ENCODE measurements at places on chromosomes 13 and 19. TPM values are rescaled to one million over a fixed set of nuclear protein-coding genes. Genes with fewer than 3 reads are reported as not detected.

DNA sequence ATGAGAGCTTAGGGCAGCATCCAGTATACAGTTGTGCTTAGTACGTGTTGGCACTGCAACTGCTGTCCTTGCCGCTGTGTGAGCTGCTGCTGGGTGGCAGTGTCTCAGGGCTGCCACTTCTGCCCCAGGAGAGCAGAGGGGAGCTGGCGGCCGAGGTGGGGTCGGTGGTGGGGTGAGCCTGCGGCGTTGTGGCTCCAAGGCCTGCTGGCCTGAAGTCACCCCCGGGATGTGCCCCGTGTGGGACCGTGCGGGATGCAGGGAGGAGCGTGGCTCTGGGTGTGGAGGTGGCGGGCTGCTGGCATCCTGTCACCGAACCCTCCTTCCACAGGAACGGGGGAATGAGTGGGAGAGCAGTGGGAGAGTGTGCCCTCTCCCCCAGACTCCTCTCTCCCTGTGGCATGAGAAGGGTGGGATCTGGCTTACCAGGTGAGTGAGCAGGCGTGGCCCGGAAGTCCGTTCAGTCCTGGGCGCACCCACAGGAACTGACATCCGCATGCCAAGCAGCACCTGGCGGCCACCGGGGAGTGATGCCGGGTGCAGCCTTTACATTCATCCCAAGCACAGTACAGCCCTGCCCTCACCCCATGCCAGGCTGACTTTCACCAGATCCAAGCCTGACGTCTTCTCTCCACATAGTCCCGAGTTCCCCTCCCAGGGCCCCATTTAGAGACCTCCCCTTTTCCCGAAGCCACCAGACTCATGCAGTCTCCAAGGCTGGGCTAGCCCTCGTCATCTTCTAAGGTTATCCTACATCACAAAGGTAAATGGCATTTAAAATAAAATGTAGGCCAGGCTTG lies 26.6 kb downstream of the MCF2L start:
- peaks cover under 1% of the 10 kb centered on the region for H3K4me1 ChIP-seq
- no peak for DNase-seq
- H3K27me3 ChIP-seq: no peaks in the 10 kb centered on the region
- no peaks in the 10 kb centered on the region for H3K36me3 ChIP-seq
- no peak overlapping the region for H3K27ac ChIP-seq
- no peak overlapping the region for H3K4me3 ChIP-seq

DNA sequence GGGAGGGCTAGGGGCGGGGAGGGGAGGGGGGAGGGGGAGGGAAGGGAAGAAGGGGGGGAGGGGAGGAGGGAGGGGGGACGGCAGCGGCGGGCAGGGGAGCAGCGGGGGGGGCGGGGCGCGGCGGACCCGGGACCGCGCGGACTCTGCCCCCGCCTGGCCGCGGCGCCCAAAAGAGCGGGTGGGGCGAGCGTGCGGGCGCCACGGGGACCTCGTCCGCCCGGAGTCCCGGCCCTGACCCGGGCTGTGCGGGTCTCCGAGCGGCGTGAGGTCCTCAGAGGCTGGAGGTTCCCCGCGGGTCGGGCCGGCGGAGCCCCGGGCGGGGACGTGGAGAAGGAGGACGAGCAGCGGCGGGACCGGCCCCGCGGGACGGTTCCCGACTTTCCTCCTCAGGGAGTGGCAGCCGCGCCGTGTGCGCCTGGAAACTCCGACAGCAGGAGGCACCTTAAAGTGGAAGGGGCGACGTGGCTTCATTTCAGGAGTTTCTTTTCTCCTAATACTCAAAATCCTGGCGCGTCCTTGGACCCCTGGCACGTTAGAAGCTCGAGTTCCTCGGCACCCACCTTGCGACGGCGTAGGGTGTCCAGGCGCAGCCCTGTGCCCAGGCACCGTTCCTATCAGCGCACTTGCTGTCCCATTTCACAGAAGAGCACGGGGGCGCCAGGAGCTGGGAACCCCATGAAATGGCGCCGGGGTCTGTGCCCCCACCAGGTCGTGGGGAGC lies 518 bp upstream of the PLPP2 start:
- peak overlapping the region; percentile 35 for H3K4me3 ChIP-seq
- no peaks in the 10 kb centered on the region for H3K36me3 ChIP-seq
- H3K4me1 ChIP-seq: no peaks in the 10 kb centered on the region
- no peaks in the 10 kb centered on the region for H3K27me3 ChIP-seq
- peak overlapping the region; percentile 50 for H3K27ac ChIP-seq
- peak; percentile 68 for DNase-seq

GRCh38 chr19:40232479-40232878 lies 6.0 kb upstream of the CCNP start:
- H3K27me3 ChIP-seq: no peaks in the 10 kb centered on the region
- peaks cover 23% of the 10 kb centered on the region for H3K36me3 ChIP-seq
- no peak overlapping the region for H3K4me3 ChIP-seq
- no peak for DNase-seq
- H3K27ac ChIP-seq: no peak overlapping the region

DNA sequence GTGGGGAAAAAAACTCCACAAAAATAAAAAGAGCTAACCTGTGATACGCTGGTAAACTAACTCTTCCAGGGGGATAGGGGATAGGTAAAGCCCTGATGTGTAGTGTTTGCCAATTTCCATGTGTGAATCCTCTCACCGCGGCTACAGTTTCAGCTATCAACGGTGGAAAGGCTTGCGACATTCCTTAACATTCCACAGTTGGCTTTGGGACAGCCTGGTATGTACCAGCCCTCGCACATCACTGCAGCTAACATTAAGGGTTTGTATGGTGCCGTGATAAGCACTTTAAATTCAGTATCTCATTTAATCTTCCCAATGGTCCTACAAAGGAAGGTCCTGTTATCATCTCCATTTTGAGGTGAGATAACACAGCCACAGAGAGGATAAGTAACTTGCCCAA lies 112.4 kb downstream of the KATNAL1 start:
- no peaks in the 10 kb centered on the region for H3K4me1 ChIP-seq
- H3K27me3 ChIP-seq: no peaks in the 10 kb centered on the region
- DNase-seq: no peak
- no peaks in the 10 kb centered on the region for H3K36me3 ChIP-seq
- no peak overlapping the region for H3K27ac ChIP-seq

- H3K4me1 ChIP-seq: no peaks in the 10 kb centered on the region
- no peaks in the 10 kb centered on the region for H3K27me3 ChIP-seq
- no peak overlapping the region for H3K4me3 ChIP-seq
- peaks cover 4% of the 10 kb centered on the region for H3K36me3 ChIP-seq
Observed at GRCh38 chr19:50050406-50051227, 24.8 kb downstream of the ZNF473 start.

DNA sequence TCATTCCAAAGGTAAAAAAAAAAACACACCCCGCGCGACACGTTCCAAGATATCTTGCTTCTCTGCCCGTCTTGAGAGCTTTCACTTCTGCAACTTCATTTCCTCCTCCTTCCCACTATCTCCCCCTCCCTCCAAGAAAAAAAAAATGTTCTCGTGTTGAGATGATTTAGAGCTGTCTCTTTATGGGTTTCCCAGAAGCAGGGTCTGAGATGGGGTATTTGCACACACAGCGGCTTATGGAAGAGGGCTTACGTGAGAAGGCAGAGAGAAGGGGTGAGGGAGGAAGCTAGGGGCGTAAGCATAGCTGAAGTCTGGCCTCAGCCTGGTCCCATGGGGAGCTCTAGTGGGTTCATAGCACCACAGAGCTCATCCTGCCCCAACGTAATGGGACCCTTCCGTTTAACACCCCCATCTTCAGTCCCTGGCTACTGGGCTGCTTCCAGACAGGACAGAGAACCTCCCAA lies 31.3 kb upstream of the USE1 start:
- DNase-seq: no peak
- no peaks in the 10 kb centered on the region for H3K36me3 ChIP-seq
- H3K27ac ChIP-seq: no peak overlapping the region
- H3K4me1 ChIP-seq: no peaks in the 10 kb centered on the region
- H3K4me3 ChIP-seq: no peak overlapping the region
- no peaks in the 10 kb centered on the region for H3K27me3 ChIP-seq

GRCh38 chr13:48066310-48066989 lies 28.5 kb downstream of the MED4 start:
- no peak for DNase-seq
- H3K27me3 ChIP-seq: no peaks in the 10 kb centered on the region
- H3K27ac ChIP-seq: no peak overlapping the region
- H3K4me3 ChIP-seq: no peak overlapping the region

DNA sequence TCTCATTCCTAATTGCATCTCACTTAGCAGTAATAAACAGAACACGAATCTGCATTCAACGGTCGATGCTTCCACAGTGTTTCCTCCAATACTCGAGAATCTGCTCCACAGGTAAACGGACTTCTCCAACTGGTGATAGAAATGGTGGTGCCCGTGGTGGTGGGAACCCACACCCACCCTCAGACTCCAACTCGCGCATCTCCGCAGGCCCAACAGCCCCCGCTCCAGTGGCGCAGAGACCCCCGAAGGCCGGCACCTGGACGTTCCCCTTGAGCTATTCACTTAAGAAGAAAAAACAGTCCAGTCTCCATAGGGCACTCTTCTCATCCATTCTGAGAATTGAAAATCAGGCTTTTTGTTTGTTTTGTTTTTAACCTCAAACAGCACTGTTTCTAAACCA lies 13.8 kb upstream of the RASA3 start:
- H3K27me3 ChIP-seq: no peaks in the 10 kb centered on the region
- H3K36me3 ChIP-seq: no peaks in the 10 kb centered on the region
- no peak for DNase-seq

DNA sequence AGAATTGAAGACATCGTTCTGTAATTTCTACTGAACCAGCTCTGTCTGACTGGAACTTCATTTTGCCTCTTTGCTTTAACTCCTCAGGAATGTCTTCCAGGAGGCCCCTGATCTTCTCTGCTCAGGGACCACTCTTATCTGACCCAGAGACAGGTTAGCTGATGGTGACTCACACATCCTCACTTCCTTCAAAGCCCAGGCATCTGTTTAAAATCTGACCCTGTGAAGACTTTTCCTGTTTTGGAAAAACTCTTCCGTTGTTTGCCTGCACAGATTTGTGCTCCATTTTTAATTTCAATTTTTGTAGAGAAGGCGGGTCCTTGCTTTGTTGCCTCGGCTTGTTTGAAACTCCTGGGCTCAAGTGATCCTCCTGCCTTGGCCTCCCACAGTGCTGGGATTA lies 1.6 kb downstream of the ARL11 start:
- no peaks in the 10 kb centered on the region for H3K36me3 ChIP-seq
- DNase-seq: no peak
- H3K27ac ChIP-seq: no peak overlapping the region
- H3K4me1 ChIP-seq: no peaks in the 10 kb centered on the region

- DNase-seq: no peak
- H3K27me3 ChIP-seq: no peaks in the 10 kb centered on the region
- H3K4me3 ChIP-seq: no peak overlapping the region
- H3K36me3 ChIP-seq: no peaks in the 10 kb centered on the region
Observed at GRCh38 chr13:44395976-44396694, 22.5 kb downstream of the SERP2 start.

DNA sequence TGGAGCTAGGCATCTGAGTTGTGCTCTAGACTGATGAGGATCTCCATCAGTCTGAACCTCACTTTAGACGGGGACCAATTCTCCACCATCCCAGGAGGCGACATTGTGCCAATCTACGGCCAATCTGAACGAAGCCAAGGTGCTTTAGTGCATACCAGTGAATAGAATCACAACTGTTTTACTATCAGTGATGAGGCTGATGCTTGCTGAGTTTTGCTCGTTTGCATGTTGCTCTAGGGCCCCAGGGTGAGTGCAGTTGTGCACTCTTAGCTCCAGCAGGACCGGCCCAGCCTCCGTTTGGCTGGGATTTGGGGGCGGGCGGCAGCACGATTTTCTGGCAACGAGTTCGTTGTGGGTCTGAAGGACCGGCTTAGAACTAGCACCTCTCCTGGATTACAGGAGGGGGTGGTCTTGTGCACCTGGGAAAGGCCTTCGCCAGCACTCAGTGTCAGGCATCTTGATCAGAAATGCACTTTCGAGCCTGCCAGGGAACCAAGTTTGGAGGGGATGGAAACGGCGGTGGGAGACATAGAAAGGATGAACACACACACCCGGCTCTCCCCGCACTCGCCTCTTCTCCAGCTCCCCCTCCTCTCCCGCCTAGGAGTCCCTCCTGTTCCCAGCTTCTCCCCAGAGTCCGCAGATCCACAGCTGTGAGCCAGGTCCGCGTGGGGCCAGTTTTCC lies 4.4 kb downstream of the GSX1 start:
- no peak overlapping the region for H3K27ac ChIP-seq
- no peak for DNase-seq
- H3K27me3 ChIP-seq: peaks cover 6% of the 10 kb centered on the region
- no peak overlapping the region for H3K4me3 ChIP-seq

DNA sequence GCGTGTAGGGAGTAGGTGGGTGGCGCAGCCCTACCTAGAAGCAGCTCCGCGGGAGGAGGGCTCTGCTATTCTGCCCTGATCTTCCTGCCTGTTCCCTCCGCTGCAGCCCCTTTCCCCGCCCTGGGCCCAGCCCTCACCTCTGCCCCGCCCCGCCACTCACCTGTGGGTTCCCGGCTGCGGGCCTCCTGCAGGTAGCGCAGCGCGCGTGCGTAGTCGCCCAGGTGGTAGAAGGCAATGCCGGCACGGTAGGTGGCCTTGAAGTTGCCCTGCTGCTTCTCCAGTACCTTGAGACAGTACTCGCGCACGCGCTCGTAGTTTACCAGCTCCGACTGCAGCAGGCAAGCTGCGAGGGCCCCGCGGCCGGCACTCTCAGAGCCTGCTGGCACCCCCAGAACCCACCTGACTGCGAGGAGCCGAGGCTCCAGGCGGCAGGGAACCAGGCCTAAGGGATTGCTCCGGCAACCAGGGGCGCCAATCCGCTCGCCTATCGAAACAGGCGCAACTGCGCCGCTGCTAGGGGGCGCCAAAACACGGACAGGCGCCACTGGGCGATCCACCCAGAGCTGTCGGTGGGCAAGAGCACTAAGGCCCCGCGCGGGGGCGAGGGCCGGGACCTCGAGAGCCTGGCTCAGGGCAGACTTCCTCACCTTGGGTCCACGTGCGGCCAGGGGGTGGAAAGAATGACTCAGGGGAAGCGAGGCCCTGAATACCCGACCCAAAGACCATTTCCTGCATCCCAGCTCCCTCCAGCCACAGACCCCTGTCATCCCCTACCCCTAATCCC lies 965 bp downstream of the TTC9B start:
- H3K4me3 ChIP-seq: peak overlapping the region; percentile 8
- no peaks in the 10 kb centered on the region for H3K4me1 ChIP-seq
- no peaks in the 10 kb centered on the region for H3K36me3 ChIP-seq
- H3K27me3 ChIP-seq: no peaks in the 10 kb centered on the region
- peak; percentile 76 for DNase-seq
- no peak overlapping the region for H3K27ac ChIP-seq

GRCh38 chr13:109394311-109394988 lies 391.9 kb downstream of the IRS2 start:
- H3K27ac ChIP-seq: no peak overlapping the region
- no peaks in the 10 kb centered on the region for H3K4me1 ChIP-seq
- no peaks in the 10 kb centered on the region for H3K27me3 ChIP-seq

DNA sequence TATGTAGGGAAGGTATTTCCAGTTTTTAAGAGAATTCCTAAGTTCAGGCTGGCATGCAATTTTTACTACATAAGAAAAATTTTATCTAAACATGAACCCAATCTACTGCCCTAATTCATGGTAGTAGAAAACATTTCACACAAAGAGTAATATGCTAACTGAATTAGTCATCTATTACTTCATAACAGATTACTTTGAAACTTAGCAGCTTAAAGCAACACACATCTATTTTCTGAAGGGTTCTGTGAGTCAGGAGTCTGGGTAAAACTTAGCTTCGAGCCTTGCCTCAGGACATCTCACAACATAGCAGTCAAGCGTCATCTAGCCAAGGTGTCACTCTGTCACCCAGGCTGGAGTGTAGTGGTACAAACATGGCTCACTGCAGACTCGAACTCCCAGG lies 537.5 kb downstream of the DCT start:
- no peaks in the 10 kb centered on the region for H3K4me1 ChIP-seq
- DNase-seq: no peak
- no peaks in the 10 kb centered on the region for H3K36me3 ChIP-seq
- no peaks in the 10 kb centered on the region for H3K27me3 ChIP-seq

The SIGLEC12 gene
- total RNA-seq: not detected

The IQCN gene
- 5.6 TPM for total RNA-seq

Data from pancreas (tissue), 10 donors.